ENCODE measurements at places on chromosomes 11 and 22.
A peak's percentile ranks its signal among the peaks of the same experiment; 100 is the strongest.

GRCh38 chr22:30254314-30254713 is 7.8 kb upstream of the LIF start:
- no peak for DNase-seq

DNA sequence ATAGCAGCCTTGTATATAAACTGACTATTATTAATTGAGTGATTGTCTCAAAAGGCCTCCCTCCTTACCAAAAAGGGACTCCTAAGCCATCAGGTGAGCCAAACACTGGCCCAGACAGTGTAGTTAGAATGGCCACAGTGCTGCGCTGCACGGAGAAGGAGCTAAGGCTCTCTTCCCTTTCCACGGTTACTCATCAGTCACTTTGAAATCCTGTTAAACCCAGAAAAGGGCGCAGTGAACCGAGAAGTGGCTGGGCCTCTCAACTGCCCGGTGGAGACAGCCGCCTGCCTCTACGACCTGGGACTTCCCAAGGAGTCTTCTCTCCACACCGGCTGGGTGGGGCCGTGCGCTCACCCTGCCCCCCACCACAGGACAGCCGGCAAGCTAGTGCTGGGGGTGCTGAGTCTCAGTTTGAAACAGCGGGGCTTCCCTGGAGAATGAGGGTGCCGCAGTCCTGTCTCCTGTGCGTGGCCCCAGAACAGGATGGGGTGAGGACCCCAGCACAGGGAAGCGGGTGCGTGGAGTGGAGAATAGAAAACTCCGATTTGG is 1.3 kb downstream of the MYH9 start:
- no peak for DNase-seq

DNA sequence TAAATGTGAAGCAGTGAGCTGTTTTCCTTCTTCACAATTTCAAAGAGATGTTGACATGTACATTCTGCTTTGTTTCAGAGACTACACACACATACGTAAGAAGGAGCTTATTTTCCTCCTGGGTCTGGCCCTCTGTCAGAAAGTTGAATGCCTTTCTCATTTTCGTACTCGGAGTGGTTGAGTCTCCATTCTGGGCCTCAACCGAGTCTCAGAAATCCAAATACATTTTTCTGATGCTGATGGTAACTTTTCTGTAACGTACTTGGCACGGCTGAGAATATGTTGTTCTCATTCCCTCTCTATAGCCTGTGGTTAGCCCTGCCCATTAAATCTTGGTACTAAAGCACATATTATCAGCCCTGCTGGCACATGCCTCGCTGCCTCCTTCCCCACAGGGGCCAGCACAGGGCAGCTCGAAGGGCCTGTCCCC is 25.3 kb downstream of the PARVA start:
- peak; percentile 60 for DNase-seq

GRCh38 chr22:49934891-49935557 is 16.6 kb downstream of the CRELD2 start:
- peak; percentile 43 for DNase-seq

DNA sequence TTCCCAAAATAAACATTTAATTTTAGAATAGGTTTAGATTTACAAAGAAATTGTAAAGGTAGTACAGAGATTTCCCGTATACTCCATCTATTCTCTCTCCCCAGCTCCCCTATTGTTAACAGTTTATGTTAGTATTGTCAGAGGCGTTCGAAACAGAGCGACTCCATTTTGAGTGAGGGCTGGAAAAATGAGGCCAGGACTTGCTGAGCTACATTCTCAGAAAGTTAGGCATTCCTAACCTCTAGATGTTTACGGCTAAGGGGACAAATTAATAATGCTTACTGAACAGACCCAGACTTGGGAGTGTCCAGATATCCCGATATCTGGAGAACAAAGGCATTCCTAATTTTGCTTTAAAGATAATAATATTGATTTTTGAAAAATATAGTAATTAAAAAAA is 12.4 kb upstream of the NUP160 start:
- no peak for DNase-seq

DNA sequence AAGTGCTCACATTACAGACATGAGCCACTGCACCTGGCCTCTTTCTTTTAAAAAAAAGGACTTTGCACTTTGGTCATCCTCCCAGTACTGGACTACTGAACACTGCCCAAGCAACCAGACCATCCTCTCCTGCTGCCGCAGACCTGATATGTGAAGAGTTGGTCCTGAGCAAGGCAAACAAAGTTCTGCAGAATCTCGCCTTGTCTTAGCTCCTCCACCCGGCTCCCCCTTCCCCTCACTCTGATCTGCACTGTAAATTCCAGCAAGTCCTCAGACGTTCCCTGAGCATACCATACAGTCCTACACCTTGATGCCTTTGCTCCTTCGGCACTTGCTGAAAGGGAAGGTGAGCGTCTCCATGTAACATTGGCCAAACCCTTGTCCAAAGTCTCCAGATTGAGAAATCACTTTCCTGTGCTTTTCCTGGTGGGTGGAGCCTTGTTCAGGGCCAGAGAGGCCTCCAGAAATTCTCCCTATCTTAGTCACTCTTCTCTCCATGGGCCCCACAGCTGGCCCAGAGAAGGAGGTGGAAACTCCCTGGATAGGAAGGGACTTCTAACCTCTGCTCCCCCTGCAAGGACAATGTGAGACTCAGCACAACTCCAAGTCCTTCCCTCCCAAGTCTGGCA is 47.0 kb upstream of the TIMP3 start:
- DNase-seq = peak; percentile 51

- DNase-seq = no peak
These were observed 155.7 kb downstream of the CEP164 start for GRCh38 chr11:117483372-117483771.

DNA sequence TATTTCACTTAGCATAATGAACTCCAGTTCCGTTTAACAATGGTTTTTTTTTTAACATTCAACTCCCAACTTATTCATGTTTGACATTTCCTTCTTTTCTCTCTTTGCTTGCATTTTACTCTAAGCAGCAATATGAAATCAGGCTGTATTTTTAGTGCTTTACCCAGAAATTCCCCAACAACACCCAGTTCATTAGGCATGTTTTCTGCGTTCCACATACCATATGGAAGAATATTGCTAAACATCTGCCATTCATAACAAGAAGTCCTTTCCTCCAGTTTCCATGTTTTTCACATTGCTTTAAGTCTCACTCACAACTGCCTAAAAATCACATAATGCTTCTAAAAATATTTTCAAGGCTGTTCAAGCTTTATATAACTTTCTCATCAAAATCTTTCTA is 45.8 kb downstream of the PLAAT5 start:
- DNase-seq = no peak

DNA sequence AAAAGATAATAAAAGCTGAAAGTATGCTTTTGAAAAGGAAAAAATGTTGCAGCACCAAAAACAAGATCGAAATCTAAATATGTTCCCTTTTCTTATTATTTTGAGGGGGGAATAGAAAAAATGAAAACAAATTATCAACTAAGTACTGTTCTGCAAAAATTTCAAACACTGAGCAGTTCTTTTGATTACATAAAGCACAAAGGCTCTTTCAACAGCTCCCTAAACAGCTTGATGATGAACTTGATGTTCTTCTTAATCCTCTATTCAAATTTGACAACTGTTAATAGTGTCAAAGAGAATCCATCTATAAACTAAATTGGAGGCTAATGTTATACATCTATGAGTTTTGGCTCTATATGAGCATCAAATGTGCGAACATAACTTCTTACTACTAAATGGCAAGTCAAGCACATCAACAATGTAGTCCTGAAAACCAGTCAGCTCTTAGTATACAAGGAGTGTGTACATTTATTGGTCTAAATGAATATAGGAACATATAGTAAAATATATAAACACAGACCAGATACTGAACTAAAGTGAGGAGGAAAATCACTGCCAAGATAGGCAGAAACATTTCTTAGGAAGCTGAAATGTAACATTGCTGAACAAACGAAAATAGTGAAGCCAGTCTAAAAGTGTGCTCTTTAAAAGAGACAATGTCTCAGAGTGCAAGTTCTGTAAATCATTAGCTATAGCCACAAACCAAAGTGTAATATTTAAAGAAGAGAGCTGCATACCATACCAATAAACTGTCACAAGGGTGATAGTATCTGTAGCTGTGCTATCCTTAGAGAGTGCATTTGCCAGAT is 94.3 kb downstream of the SOX6 start:
- DNase-seq = no peak

DNA sequence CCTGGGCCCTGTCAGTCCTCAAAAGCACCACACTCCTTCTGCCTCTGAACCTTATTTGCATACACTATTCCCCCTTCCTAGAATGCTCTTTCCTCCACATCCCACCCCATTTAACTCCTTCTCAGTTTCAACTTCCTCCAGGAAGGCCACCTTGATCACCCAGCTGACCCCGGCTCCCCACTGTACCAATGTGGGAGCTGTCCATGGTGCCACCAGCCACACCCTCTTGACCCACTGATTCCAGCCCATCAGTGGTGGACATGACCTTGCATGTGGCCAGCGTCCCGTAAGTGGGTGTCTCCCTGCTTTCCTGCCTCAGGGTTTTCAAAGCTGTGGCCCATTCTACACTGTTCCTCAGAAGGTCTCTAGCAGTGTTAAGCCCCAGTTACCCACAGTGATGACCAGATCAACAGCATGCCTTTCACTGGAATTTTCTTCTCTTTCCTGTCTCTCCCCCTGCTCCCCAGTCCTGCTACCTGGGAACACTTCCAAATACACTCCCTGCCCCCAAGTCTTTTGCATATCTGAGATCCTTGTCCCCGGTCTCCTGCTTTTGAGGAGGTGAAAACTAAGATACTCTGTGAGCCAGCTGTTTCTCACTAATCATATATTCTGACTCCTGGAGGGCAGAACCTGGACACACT is 346.6 kb downstream of the MN1 start:
- peak; percentile 40 for DNase-seq

DNA sequence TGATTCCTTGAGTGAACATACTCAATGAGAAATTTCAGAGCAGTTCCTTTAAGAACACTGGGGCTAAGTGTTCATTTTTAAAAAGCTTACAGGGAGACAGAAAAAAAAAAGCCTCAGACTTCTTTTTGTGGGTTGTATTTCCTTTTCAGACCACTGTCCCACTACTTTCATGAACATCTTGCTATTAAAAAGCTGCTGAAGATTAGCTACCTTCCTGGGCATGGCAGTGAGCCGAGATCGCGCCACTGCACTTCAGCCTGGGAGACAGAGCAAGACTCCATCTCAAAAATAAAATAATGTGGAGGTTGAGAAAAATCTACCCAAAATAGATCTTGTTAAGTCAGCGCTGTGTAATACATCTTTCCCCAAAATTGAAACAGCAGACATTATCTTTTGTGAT is 10.8 kb downstream of the TRAF6 start:
- no peak for DNase-seq

DNA sequence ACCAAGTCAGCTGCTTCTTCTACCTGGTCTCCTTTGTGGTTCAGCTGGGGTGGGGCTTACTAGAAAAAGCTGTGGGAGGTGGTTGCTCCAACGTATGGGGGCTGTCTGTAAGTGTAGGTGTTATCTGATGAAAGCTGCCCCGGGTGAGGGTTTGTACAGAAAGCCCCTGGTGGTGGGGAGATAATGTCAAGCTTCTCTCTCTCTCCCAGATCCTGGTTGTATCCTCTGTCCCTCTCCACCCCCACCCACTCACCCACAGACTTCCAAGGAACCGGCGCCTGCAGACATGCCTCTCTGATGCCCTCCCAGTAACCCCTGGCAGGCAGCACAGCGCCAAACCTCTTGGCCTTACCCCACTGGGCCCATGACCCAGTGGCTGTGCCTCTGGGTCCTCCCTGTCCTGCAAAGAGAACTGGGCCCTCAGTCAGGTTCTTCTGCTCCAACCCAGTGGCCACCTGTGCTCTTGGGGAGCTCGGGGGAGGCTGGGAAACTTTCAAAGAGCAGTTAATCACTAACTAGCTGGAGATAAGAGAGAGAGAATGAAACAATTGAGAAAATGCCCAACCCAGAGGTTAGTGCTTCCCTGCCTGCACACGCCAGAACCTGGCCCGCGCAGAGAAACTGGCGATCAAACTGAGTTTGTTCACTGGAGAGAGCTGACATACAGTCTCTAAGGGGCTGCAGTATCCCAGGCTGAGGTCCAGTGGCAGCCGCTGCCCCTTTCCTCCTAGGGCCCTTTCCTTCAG is 20.4 kb upstream of the EHF start:
- no peak for DNase-seq

GRCh38 chr11:83681906-83682610 is 395.9 kb upstream of the CCDC90B start:
- no peak for DNase-seq

DNA sequence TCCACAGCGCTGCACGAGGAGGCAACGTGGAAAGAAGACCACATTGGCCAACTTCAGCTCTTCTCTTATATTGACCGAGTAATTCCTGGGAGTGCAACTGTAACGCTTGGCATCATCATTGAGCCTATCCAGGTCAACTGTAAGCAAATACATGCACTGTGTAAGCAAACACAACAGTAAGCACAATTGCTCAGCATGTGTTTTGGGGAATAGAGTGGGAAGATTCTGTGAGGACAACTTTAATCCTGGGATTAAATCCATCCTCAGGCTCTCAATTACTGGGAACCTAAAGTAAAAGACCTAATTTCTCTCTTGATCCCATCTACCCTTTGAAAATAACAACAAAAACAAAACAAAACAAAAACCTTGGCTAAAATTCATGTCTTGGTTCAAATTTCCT is 109.5 kb upstream of the DDI1 start:
- no peak for DNase-seq

DNA sequence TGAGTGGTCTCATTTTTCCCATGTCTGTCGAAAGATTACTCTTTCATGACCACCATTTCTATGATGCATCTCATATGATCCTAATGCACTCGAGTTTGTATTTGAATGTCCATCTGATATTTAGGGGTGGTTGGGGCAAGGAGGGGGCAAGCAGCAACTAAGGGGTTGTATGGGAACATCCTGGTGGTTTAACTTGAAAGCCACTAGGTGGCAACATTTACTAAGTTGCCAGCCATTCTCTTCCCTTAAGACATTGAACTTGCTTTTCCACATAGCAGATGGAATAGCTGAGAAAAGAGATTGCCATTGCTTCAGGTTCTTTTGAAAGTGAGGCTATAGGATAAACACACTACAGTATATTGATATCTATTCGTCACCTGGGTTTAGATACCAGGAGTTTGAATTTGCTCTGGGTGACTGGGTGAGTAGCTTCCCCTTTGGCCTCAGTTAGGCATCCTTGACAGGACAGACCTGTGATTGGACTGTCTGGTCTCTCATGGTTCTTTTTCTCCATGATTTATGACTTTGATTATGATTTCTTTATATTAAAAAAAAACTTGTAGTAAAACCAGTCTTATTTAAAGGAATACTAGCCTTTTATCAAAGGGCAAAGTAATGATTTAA is 32.4 kb downstream of the NF2 start:
- DNase-seq = peak; percentile 79
